ENCODE measurements at places on chromosomes 2 and 18.

- peak; percentile 37 for DNase-seq
Observed at GRCh38 chr2:38076710-38077430, 919 bp upstream of the CYP1B1 start.

DNA sequence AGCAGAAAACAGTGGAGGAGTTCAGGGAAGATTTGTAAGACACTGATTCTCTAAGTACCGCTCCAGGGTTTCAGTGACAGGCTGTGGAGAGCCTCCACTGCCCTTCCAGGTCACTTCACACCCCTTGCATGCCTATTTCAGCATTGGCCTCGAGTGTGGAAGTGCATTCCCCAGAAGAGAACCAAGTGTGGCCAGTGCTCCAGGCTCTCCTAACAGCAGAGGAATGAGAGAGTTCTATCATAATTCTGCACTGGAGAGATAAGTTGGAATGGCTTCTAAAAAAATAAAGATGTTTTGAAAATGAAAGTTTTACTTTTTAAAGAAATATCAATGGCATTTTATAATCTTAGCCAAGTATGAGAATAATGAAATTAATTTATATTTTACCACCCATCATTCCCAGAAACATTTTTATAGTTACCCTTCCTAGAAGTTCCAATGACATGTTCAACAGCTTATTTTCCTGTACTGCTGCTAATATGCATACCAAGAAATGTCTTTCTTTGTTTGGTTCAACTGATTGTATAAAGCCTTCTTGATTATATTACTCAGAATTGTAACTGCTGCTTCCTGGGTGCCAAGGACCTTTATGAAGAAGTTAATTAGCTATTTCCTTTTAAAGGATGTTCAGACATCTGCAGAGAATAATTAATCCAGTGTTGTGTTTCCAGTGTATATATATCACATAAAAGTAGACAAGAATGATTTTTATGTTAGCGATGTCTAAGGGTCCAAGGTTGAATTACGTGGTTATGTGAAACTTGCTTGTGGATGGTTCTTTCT lies 61.0 kb upstream of the SERPINE2 start:
- no peak for DNase-seq

GRCh38 chr2:46563186-46563585 lies 83.8 kb downstream of the TMEM247 start:
- DNase-seq = no peak

GRCh38 chr2:134281815-134282419 lies 28.0 kb downstream of the MGAT5 start:
- DNase-seq = no peak

GRCh38 chr2:23436346-23437098 lies 51.5 kb downstream of the KLHL29 start:
- DNase-seq = no peak

GRCh38 chr2:212858496-212858895 lies 292.9 kb downstream of the IKZF2 start:
- no peak for DNase-seq

- no peak for DNase-seq
Observed at GRCh38 chr2:181393472-181393871, 63.7 kb upstream of the ITGA4 start.

GRCh38 chr2:129767346-129768035 lies 212.0 kb upstream of the RAB6C start:
- no peak for DNase-seq

DNA sequence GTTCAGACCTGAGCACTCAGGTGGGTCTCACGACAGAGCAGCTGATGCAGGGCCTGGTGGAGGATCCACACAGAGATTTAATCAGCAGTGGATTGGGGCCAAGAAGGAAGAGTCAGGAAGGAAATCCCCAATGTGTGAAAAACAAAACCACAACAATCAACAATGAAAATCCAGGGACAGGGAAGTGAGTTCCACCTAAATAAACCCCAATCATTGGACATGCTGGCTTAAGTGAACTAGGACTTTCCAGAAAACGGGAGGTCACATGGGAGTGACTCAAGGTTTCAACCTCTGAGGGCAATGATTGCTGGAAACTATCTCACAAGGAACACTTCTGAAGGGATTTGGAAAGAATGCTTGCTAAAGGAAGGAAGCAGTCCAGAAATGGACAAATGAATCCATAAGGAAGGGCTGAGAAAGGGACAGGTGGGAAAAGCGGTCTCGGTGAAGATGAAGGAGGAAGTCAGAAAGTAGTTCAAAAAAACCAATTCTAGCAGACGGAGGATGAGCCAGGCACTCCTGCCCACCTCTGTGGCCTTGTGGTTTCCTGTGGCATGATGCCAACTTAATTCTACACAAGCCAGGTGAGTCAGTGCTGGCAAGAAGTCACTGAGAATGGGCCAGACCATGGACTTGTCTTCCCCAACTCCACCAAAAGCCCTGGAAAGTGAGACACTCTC lies 15.4 kb upstream of the XDH start:
- DNase-seq = no peak

DNA sequence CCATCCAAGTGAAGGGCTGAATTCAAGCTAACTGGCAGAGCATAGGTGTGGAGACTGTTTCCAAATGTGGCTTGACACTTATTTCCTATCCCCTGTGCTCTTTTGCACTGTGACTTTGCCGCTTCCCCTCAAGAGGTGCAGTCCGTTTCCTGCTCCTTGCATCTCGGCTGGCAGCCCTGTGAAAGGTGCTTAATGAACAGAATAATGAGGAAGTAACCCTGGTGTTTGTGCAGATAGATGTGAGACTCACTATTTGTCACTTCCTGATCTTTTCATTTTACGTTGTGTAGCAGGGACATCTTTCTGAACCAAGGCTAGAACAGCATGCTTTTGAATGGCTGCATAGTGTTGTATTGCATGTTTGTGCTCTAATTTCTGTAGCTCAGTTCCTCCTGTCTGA lies 60.8 kb downstream of the CEP192 start:
- peak; percentile 8 for DNase-seq

- no peak for DNase-seq
Observed at GRCh38 chr2:103153580-103154284, 391.9 kb downstream of the TMEM182 start.

- no peak for DNase-seq
Observed at GRCh38 chr2:71008342-71008741, 13.7 kb upstream of the TEX261 start.

- DNase-seq = no peak
Observed at GRCh38 chr2:240573516-240574385, 5.5 kb downstream of the RNPEPL1 start.

DNA sequence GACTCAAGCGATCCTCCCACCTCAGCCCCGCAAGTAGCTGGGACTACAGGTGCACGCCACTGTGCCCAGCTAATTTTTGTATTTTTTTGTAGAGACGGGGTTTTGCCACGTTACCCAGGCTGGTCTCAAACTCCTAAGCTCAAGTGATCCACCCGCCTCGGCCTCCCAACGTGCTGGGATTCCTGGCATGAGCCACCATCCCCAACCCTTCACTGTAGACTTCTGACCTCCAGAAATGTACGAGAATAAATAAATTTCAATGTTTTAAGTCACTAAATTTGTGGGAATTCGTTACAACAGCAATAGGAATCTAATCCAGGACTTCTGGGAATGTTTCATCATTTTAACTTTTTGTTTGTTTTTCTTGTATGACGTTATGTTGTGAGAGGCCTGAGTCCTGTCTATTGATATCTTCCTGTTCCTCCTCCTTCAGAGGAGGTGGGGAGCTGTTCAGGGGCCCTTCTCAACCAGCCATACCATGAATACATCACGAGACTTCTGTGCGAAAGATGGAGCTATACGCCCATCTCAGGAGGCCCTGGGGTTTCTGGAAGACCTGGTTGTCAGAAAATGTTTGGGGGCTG lies 40.0 kb downstream of the TEX44 start:
- DNase-seq = no peak

- DNase-seq = no peak
Observed at GRCh38 chr2:68825866-68826265, 45.3 kb downstream of the BMP10 start.
